ENCODE measurements at places on chromosomes 7 and 10. TPM values are rescaled to one million over a fixed set of nuclear protein-coding genes. Genes with fewer than 3 reads are reported as not detected.

Gene ZNF503
- 14.5 TPM for polyA plus RNA-seq

Gene MLXIPL
- polyA plus RNA-seq: 4.5 TPM

Gene FAM24B
- 2.6 TPM for polyA plus RNA-seq

Gene HOXA11
- polyA plus RNA-seq: not detected

Gene CPA1
- 1.1 TPM for polyA plus RNA-seq

Measured in esophagus (tissue), 2 donors.